ENCODE measurements at places on chromosomes 3 and 15.

GRCh38 chr3:145716519-145716918 lies 444.5 kb downstream of the PLOD2 start:
- DNase-seq, result no peak

DNA sequence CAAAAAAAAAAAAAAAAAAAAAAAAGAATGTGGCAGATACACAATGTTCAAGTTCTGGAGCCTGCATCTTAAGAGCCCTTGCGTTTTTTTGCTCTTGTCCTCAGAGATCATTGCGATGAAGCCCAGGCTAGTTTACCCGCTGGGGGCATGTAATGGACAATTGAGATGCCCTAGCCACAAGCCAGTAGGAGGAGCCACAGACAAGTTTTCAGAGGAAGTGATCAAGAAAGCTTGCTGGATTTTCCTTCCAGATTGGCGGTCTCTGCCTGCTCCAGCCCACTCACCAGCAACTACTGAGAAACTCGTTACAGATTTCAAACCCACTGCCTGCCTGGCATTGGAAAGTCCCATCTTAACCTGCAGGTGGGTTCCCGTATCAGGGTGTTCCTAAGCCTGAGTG lies 192.1 kb upstream of the EOMES start:
- DNase-seq, result no peak

- no peak for DNase-seq
Measured at GRCh38 chr3:138470687-138471086, 36.3 kb downstream of the ESYT3 start.

DNA sequence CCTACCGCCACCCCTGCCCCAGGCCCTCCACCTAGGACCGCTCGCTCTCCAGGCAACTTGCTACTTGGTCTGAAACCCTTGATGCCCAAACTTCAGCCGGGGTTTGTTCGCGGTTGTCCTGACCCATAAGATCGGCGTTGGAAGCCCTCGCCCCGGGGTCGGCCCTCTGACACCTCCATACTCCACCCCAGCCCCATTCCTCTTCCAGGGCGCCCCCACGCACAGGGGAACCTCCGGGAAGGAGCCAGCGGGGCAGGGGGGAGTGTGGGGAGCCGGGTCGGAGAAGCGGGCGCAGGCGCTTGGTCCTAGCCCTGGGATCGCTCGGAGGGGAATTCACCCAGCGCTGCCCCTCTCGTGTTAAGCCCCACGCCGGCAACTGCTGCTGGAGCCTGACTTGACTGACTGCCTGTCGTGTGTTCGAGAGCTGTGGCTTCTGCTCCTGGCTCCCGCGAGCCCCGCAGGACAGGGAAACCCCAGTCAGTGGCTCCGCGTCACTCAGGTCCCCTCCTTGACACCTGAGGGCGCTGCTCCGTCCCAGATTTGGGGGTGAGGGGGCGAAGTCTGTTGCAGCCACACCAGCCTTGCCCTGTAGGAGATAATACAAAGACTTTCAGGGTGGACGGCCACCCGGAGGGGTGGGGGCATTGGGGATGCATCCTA lies 675 bp downstream of the RYR3 start:
- no peak for DNase-seq

GRCh38 chr15:63402498-63403253 lies 21.0 kb upstream of the CA12 start:
- DNase-seq, result no peak

GRCh38 chr3:141108039-141108438 lies 56.9 kb downstream of the SPSB4 start:
- DNase-seq, result no peak

GRCh38 chr15:89498574-89498906 lies 2.2 kb upstream of the RHCG start:
- DNase-seq, result no peak

DNA sequence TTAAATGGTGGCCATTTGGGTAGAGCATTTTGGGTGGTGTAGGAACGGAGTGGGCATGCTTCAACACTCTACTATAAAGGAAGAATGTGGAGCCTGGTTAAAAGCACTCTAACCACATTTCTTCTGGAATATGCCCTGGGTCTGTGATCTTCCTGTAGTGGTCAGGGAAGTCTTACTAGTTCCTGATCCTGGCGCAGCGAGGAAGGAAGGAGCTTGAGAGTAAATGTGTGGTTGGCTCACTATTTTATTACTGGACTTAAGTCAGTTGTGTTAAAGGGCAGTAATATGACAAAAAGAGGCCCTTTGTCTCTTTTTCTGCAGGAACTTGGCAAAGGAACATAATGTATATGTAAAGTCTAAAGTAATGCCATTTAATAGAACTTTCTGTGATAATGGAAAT lies 197.6 kb upstream of the ZPLD1 start:
- no peak for DNase-seq

DNA sequence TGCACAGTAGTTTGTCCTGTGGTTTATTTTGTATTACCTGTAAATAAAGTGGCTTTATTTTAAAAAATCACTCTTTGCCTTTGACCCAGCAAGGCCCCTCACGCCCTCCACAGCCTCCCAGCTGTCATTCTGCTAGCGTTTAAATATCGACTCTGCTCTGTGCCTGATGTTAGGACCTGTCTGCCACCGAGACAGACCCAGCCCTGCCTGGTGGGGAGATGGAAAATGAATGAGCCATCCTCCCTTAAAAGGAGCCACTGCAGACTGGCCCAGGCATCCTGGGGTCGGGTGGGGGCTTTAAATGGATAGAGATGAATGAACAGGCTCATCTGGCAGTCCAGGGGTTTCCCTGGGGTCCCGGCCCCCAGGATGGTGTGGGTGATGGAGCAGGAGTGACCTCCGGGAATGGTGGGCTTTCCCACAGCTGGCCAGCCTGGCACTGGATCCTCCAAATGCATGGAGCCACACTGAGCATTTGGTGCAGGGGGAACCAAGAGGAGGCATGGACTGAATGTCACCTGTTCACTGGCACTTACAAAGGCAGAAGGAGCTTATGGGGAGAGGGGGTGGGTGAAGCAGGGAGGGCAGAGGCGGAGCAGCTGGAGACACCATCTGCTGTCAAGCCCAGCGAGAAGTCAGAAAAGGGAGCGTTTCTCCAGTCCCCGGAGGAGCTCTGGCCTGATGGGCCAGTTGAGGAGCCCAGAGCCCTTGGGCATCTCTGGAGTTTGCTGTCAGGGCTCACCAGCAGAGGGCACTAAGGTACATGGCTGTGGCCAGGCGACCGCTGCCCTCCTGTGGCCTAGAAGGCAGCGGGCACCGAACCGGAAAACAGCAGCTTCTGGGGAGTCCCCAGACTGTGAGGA lies 11.9 kb downstream of the GRM2 start:
- DNase-seq, result no peak

DNA sequence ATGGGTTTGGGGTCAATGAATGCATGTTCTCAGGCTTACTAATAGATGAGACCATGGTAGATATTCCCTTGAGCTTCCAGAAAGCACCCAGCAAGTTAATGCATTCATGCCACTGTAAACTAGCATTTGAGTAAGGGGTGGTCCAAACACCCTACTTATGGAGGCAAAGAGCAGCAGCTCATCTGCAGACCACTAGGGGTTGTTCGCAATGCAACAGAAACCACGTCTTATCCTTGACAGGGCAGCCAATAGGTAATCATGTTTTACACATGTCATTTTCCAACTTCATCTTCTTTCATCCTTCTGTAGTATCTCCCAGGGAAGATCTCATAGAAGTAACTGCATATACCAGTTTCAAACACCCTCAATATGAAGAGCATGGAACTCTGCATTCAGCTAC lies 330.2 kb downstream of the RORA start:
- DNase-seq, result no peak

- no peak for DNase-seq
Measured at GRCh38 chr3:143146486-143147274, 27.1 kb downstream of the CHST2 start.

DNA sequence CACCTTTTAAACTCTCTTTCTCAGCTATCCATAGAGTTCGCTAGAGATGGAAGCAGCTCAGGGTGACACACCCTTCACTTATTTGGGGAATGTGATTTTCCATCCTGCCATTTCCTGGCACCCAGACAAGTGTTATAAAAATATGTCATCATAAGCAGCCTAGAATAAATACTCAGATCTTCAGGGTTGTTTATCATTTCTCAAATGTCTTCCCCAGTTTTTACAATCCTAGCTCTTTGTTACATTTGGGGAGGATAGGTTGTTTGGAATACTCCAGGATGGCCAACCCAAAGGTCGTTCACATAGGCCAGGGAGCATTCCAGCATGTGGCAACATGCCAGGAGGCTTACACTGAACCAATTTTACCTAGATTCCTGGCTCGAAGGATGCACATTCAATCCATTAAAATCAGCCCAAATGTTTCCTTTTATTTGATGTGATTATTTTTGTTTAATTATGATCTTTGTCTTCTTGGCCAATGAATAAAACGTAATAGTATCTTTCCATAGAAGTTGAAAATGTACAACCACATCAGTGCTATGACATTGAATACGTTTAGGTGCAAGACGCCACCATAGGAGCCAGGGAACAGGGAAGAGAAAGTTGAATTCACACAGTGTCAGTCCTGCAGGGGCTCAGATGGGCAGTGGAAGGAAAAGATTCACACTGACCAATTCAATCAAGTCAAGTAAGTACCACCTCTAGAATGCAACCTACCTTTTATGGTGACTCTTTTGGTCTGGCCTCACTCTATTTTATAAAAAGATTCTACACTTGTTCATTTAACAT lies 537.7 kb upstream of the MDFIC2 start:
- no peak for DNase-seq

- no peak for DNase-seq
Measured at GRCh38 chr3:184537885-184538665, 23.5 kb upstream of the EPHB3 start.

- DNase-seq, result no peak
Measured at GRCh38 chr3:190658106-190658505, 144.2 kb downstream of the IL1RAP start.

- DNase-seq, result no peak
Measured at GRCh38 chr15:92968926-92969651, 69.0 kb downstream of the CHD2 start.

DNA sequence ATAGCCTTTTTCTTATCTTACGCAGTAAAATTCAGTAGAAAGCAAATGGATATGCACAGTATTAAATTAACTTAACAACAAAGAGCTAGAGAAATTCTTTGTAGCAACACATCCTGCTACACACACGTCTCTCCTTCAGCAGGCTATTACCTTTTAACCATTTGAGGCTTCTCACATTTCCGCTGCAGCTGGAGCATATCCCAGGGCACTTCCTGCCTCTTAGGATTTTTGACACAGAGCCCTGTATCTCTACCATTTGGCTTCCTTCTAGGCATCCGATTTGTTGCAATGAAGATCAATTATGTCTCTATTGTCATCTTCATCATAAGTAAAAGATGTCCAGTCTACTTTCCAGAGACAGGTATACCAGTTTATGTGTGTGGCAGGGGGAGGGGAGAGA lies 292.4 kb upstream of the CBLB start:
- no peak for DNase-seq

DNA sequence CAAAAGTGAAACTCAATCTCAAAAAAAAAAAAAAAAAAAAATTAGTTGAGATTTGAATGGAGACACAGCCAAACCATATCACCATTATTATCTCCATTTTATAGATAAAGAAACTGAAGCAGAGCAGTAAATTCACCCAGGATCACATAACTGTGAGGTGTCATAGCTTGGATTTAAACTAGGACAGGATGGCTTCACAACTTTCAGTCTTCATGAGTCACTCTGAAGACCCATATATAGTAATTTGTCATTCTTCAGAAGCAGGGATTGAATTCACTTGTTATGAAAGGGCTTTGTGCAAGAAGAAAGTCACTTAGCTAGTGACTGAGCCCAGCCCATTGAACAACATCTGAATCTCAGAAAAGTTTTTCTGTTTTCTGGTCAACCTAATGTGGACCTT lies 60.5 kb upstream of the LRIG1 start:
- DNase-seq, result no peak

- no peak for DNase-seq
Measured at GRCh38 chr3:8385848-8386620, 115.6 kb upstream of the LMCD1 start.

GRCh38 chr3:30324587-30324986 lies 281.8 kb upstream of the TGFBR2 start:
- no peak for DNase-seq

DNA sequence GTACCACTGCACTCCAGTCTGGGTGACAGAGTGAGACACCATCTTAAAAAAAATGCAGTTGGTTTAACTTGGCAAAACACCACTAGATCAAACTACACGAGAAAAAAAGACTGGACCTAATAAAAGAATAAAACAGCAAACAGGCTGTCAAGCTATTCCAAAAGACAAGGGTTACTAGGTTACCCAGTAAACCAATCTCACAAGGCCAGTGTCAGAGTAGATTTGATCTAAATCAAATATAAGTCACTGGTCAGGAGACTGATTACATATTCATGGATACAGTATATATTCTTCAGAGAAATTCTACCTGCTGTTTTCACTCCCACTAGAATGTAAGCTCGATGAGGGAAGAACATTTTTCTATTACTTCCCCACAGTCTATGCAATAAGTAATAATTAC lies 2.5 kb upstream of the GANC start:
- DNase-seq, result no peak

DNA sequence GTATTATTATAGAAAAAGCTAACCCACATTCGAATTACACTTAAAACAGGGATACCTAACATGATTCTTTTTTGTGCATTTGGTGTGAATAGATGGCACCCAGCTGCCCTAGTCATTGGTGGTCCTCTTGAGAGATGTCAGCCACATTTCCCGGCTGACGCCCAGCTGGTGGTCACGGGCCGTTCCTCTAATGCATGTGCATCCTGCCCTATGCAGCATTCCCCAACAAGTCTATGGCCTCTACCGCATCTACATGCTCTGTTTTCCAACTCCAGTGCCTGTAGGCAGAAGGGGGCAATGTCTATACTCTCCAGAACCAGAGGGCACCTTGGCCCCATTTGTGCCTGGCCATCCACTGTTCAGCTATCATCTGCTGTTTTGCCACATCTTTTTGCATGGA lies 78.6 kb upstream of the PRICKLE2 start:
- no peak for DNase-seq

DNA sequence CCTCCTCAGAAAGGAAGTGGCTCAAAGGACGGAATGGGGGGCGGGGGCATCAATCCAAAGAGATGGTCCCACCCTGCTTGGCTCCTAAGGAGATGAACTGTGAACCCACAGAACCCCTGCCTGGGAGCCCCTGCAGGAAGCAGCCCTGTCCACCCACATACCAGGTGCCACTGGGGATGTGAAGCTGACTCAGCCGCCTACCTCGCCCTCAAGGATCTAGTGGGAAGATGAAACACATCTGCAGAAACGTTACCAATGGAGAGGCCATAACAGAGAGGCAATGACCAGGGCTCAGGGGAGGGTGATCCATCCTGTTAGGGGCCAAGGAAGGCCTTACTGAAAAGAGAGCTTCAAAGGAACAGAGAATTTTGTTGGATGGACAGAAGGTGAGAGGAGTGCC lies 35.1 kb downstream of the EAF1 start:
- DNase-seq, result no peak

DNA sequence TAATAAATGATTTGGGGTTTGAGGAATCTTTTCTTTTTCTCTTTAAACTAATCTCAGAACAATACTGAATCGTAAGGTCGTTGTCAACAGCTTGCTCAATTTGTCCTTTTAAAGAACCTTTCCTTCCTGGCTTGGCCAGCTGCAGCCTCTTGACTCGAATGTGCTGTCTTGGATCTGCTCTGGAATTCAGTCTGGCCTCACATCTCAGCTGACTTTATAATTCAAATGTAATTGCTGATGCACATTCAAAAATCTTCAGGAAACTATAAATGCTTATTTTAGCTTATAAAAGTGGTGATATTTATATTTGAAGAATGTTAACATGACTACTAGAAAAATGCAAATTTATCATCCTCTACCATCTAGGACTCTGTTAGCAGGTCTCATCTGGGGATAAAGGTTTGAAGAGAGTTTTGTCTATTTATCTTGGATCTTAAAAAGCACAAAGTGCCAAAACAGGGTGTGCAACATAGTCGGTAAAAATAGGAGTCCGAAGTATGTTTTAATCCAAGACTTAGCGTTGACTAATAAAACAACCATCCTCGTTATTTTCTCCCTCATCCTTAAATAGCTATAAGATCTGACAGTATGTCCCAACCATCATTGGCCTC lies 1035.2 kb downstream of the MCTP2 start:
- no peak for DNase-seq
